ENCODE measurements at places on chromosomes 12 and 14. TPM values are rescaled to one million over a fixed set of nuclear protein-coding genes. Genes with fewer than 3 reads are reported as not detected.

The SNAPC1 gene
- polyA plus RNA-seq = 4.2 TPM

The ADGRD1 gene
- polyA plus RNA-seq = not detected

The SRGAP1 gene
- 0.02 TPM for polyA plus RNA-seq

The SLC38A2 gene
- 110 TPM for polyA plus RNA-seq

The SOX5 gene
- polyA plus RNA-seq = not detected

The CLEC7A gene
- polyA plus RNA-seq = not detected

The STX2 gene
- polyA plus RNA-seq = 11.8 TPM

The CEBPE gene
- 0.14 TPM for polyA plus RNA-seq

The BCAT1 gene
- polyA plus RNA-seq = 0.10 TPM

- DNase-seq = no peak
Observed at GRCh38 chr12:27517546-27517945, 6.5 kb upstream of the PPFIBP1 start.

DNA sequence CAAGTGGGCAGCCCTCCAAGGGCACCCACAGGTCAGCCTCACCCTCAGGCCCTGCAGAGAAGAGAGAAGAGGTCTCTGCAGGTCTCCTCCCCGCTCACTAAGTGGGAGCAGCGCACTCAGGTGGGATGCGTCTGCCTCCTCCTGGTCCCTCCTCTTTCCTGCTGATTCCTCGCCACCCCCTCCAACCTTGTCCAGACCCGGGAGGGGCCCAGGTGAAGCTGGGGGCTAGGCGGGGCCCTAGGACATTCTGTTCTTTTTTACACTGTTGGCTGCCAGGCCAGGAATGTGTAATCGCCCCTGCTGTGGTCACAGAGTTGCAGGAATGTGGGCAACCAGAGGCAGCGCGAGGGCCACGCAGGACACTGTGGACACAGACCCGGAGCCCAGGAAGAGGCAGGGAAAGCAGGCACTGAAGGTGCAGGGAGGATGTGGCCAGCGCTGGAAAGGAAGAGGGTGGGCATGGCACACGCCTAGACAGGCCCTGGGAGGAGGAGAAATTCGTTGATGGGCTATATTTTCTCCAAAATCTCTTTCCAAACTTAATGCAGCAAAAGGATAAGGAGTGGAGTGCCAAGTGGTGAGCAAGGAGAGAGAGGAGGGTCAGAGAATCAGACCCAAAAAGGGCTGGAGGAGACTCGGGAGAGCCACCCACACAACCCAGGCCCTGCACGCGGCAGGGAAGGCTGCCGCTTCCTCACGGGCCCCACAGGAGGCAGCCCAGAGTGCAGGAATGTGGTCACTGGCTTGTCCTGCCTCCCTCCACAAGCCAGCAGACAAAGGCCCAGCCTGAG is 911 bp upstream of the SCNN1A start:
- no peak for DNase-seq

GRCh38 chr12:106892075-106892474 is 63.6 kb upstream of the TMEM263 start:
- no peak for DNase-seq

- peak; percentile 71 for DNase-seq
Observed at GRCh38 chr14:77302926-77303325, 17.8 kb downstream of the POMT2 start.

GRCh38 chr14:74649167-74649566 is 37.1 kb upstream of the LTBP2 start:
- no peak for DNase-seq

DNA sequence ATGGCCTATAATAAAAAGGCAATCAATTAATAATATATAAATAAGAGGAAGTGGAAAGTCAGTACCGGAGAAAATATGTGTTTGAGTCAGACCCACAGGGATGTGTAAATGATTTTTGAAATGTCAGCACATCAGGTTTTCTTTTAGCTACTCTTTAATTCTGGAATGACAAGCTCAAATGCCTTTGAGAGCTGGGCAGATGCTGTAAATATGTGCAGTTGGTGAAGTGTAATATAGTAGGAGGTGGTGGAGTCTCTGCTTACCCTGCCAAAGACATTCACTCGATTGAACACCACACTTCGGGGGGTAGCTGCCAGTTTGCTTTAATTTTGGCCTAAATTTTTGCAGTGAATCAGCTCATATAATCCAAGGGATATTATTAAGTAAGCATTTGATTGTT is 93.0 kb downstream of the PLEKHA5 start:
- no peak for DNase-seq

DNA sequence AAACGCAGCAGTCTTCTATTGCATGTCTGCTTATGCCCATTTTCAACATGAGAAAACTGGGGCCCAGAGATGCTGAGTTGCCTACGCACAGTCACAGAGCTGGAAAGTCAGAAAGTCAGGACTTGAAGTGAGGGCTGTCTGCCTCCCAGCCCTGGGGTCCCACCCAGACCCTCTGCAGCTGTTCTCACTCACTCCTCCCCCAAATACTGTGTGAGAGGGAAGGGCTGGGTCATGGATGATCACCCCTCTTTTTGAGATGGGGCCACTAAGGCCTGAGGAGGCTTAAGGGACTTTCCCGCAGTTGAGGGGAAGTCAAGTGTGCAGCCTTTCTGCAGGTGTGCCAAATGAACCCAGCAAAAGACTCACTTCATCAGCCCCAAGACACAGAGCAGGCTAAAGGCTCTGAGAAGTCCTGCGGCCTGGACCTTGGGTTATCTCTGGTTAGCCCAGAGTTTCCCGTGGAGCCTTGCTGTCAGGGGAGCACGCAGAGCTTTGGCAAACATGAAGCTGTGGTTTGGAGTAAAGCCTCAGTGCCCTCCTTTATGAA is 18.7 kb downstream of the DTX1 start:
- no peak for DNase-seq

DNA sequence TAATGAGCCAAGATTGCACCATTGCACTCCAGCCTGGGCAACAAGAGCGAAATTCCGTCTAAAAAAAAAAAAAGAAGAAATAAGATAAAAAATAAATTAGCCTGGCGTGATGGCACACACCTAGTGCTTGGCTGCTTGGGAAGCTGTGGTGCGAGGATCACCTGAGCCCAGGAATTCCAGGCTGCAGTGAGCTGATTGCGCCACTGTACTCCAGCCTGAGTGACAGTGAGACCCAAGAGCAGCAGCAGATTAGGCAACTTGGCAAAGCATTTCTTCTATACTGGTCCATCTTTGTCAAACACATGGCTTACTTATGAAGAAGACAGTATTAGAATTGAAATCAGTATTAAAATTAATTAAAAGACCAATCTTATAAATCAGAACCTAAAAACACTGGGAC is 6.3 kb downstream of the GON7 start:
- DNase-seq = no peak

GRCh38 chr12:8636581-8636980 is 23.9 kb upstream of the AICDA start:
- DNase-seq = no peak

DNA sequence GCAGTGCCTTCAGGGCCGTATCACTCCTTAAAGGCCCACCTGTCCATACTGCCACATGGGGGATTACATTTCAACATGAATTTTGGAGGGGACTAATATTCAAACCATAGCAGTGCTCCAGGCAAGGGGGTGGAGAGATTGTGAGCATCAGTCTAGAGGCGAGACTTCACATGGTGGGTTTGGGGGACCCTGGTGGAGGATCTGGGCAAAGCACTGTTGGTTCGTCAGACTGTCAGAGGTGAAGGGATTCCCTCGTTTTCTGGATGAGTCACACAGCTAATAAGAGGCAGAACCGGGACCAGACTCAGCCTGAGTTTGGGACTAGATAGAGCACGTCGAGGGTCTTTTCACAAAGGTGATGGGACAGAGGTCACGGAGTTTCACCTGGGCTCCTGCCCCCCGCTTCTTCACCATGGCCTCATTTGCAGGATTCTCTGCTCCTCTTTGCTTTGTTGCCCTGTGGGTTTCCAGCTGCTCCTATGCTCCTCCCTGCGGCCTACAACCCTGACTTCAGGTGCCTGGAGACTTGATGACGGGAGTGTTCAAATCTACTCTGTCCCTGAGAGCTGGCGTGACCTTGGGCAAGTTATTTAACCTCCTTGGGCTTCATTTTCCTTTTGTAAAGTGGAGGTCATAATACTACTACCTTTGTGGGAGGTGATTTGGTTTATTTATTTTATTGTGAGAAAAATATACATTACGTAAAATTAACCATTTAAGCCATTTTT is 41.5 kb downstream of the TEAD4 start:
- DNase-seq = no peak

DNA sequence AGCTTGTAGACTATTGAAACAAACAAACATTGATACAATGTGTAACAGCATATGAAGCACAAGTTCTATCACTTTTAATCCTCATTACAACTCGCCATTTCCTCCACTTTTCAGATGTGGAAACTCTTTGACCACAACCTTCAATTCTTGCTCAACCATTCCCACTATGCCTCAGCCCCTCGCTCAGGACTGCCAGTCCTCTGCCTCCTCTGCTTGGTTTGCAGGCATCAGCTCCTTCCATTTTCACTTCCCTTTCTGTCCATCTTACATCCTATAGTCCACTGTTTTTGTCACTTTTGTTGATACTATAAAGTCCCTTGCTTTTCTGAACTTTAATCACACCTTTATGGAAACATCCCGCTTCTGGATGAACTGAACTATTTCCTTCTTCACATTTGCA is 28.2 kb upstream of the CD27 start:
- no peak for DNase-seq

DNA sequence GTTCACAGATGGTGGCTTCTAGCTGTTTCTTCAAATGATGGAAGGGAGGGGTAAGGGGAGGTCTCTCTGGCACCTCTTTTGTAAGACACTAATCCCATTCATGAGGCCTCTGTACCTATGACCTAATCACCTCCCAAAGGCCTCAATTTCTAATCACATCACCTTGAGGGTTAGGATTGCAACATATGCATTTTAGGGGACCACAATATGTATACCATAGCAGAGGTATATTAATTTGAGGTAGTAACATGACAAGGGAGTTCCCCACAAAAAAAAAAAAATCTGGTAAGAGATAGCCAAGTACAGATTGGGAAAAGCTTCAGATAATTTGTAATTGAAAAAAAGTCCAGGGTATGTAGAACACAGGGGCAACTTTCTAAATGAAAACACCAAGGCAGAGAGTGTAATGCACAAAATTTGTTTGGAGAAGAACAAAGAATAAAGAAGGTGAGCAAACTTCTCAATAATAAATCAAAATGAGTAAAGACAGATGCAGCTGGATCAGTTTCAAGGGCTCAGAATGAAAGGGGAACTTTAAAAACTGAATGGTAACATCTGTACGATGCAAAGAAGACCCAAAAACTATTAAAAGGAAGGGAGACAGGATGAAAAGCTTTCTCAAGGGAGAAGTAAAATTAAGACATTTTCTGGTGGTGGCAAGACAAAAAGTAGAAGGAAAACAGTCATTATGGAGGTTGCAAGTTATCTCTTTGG is 125.5 kb upstream of the DCN start:
- no peak for DNase-seq

- no peak for DNase-seq
Observed at GRCh38 chr12:65859519-65859918, 35.2 kb downstream of the HMGA2 start.

GRCh38 chr12:56220611-56221231 is 1.0 kb downstream of the RNF41 start:
- no peak for DNase-seq

- DNase-seq = peak; percentile 43
Observed at GRCh38 chr14:91324606-91325575, 80.4 kb upstream of the GPR68 start.

- no peak for DNase-seq
Observed at GRCh38 chr12:133081159-133081780, 547 bp downstream of the ZNF140 start.

DNA sequence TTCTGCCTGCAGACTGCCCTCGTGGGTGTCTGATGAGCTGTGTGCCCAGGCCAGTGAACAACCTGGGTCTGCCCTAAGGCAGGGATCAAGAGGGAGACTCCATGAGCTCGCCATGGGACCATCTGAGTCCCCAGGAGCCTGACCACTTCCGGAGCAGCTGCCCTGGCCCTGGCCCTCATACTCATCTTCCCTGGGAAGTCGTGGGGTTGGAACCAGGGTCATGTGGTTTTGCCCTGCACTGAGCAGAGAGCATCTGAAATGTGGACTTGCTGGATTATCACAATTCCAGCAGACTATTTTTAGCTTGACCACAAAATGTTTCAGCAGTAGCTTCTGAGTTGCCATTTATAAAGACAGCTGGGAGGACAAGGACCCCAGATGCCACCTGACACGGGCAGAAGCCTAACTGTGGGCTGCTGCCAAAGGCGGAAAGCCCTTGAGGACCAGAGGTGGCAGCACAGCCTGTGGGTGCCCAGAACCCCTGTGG is 6.7 kb downstream of the BTBD6 start:
- no peak for DNase-seq

DNA sequence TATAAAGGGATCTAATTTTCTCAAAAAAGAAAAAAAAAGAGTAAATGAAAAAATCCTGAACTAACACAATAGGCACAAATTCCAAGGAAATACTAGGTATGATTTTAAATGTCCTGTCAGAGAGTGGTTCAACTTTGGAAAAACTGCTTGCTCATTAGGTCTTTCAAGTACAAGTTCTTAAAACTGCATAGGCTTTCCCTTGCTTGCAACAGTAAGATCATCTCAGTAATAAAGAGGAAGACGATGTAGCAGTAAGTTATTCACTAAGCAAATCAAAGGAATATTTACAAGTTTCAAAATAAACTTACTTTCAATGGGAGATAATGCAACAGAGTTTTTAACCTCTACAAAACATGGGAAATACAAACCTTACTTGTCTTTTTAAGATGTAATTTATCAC is 21.6 kb downstream of the CORO1C start:
- DNase-seq = no peak

- peak; percentile 26 for DNase-seq
Observed at GRCh38 chr14:92039063-92039718, 668 bp downstream of the TRIP11 start.

- DNase-seq = no peak
Observed at GRCh38 chr12:66744956-66745383, 66.1 kb upstream of the GRIP1 start.

GRCh38 chr12:13144266-13144828 is 40.9 kb upstream of the GSG1 start:
- DNase-seq = no peak

GRCh38 chr14:74979442-74980397 is 23.0 kb upstream of the EIF2B2 start:
- no peak for DNase-seq

DNA sequence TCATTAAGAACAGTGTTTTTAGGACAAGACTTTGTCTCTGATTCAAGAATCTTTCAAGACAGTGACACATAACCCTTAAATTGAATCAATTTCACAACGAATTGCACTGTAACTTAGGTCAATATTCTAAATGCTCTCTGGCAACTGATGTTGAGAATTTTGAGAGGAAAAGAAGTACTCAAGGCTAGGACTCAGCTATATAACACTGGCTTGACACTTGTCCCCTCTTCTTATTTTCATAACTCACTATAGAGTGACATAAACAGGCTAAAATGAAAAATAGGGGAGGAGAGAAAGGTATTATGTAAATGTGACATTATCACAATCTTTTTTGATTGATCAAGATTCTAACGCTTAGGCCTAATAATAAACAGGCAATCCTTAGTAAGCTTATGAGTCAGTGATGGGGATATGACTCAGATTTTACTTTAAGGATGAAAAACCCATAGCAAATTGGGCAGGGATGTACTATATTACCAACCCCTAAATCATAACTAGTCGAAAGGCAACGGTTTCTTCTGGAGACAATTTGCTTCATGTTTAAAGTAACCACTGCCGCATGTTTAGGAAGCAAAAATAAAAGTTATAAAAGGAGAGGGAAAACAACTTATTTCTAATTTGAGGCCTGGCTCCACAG is 10.9 kb downstream of the BTG1 start:
- no peak for DNase-seq

GRCh38 chr12:109385339-109386058 is 37.8 kb downstream of the MYO1H start:
- peak; percentile 42 for DNase-seq

GRCh38 chr14:85602345-85602744 is 72.4 kb downstream of the FLRT2 start:
- no peak for DNase-seq

- no peak for DNase-seq
Observed at GRCh38 chr12:41051954-41052353, 136.2 kb upstream of the PDZRN4 start.

Data from CD4-positive, CD25-positive, alpha-beta regulatory T cell (primary cell).